ENCODE measurements at places on chromosomes 2 and 18. TPM values are rescaled to one million over a fixed set of nuclear protein-coding genes. Genes with fewer than 3 reads are reported as not detected.

The FAM98A gene
- 72.2 TPM for total RNA-seq

The CRYBA2 gene
- not detected for total RNA-seq

The CFC1B gene
- not detected for total RNA-seq

The SLC16A14 gene
- 2.5 TPM for total RNA-seq

The ERICH2 gene
- total RNA-seq: not detected

The ADAM23 gene
- 1.1 TPM for total RNA-seq

The ZNF892 gene
- total RNA-seq: 3.6 TPM

The SGO2 gene
- total RNA-seq: 1.5 TPM

The XIRP2 gene
- not detected for total RNA-seq

The CDC42EP3 gene
- 47.6 TPM for total RNA-seq

The ACMSD gene
- total RNA-seq: not detected

The TUBA3E gene
- not detected for total RNA-seq

The TLX2 gene
- not detected for total RNA-seq

The ACVR1C gene
- total RNA-seq: 44.9 TPM

The CREB1 gene
- 76.8 TPM for total RNA-seq

The OR6B2 gene
- total RNA-seq: not detected

The SLC11A1 gene
- total RNA-seq: 122 TPM

The RPRM gene
- 0.22 TPM for total RNA-seq

The L3MBTL4 gene
- 7.5 TPM for total RNA-seq

The PASK gene
- 6.4 TPM for total RNA-seq

The NGEF gene
- total RNA-seq: 0.35 TPM

The FBXO48 gene
- total RNA-seq: 1.5 TPM

The DCC gene
- 0.42 TPM for total RNA-seq

The EDAR gene
- total RNA-seq: not detected

The SERPINB5 gene
- total RNA-seq: not detected

The PLEKHB2 gene
- 68.2 TPM for total RNA-seq

The UGT1A5 gene
- not detected for total RNA-seq

The NEB gene
- total RNA-seq: 0.64 TPM

The EHD3 gene
- 2.4 TPM for total RNA-seq

The TNFRSF11A gene
- 17.1 TPM for total RNA-seq

The CHRNG gene
- not detected for total RNA-seq

The GRP gene
- total RNA-seq: not detected
